ENCODE measurements at places on chromosomes 12 and 14. TPM values are rescaled to one million over a fixed set of nuclear protein-coding genes. Genes with fewer than 3 reads are reported as not detected.

- DNase-seq, result peak; percentile 43
Measured at GRCh38 chr12:89346741-89347324, 5.5 kb downstream of the DUSP6 start.

GRCh38 chr12:62834971-62835547 lies 99.9 kb downstream of the PPM1H start:
- no peak for DNase-seq

DNA sequence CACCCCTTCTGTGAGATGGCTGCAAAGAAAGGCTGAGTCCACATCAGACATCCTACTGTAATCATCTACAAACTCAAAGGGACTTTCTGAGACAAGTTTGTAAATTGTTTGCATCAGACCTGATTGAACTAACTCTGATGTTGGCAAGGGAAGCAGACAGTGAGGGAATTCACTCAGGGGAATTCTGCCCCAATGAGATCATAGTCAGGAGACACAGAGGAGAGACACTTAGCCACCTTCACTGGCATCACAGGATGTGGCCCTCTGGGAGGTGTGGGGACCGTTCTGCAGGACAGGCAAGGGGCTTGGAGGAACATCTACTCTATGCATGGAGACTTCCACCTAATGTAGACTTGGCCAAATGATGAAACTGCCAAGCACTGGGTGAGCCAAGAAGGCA lies 70.7 kb upstream of the DDX11 start:
- DNase-seq, result no peak

DNA sequence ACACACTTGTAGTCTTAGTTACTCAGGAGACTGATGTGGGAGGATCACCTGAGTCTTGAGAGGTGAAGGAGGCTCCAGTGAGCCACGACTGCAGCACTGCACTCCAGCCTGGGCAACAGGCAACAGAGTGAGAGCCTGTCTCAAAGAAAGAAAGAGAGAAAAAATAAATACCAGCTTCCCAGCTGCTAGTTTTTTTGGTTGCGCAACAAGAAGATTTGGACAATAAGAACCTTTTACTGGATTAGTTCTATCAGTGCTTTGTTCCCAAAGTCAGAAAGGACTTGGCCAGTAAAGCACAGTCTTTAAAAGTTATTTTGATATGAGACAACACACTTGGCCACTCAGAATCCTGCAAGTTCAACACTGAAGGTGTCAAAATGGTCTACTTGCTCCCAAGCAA lies 768.1 kb upstream of the LRFN5 start:
- no peak for DNase-seq

DNA sequence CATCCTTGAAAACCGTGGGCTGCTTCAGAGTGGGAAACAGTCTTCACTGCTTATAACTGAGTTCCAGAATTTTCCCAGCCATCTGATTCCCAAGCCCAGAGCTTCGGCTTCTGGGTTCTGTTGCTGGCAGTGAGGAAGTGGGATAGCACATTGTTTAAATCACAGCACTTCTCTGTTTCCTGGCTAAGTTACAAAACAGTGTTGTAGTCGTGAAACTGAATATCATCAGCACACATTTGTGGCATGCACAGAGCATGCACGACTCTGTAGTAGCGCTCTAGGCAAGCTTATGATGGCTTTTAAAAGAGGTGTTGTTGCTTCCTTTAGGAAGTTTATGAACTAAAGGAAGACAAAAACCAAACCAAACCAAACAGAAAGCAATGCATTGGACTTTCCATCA lies 1005.5 kb downstream of the NRXN3 start:
- no peak for DNase-seq

Gene C12orf60
- 5.4 TPM for total RNA-seq

GRCh38 chr12:81956468-81956860 lies 197.3 kb upstream of the PPFIA2 start:
- no peak for DNase-seq

- DNase-seq, result no peak
Measured at GRCh38 chr12:4154672-4155225, 118.8 kb upstream of the CCND2 start.

DNA sequence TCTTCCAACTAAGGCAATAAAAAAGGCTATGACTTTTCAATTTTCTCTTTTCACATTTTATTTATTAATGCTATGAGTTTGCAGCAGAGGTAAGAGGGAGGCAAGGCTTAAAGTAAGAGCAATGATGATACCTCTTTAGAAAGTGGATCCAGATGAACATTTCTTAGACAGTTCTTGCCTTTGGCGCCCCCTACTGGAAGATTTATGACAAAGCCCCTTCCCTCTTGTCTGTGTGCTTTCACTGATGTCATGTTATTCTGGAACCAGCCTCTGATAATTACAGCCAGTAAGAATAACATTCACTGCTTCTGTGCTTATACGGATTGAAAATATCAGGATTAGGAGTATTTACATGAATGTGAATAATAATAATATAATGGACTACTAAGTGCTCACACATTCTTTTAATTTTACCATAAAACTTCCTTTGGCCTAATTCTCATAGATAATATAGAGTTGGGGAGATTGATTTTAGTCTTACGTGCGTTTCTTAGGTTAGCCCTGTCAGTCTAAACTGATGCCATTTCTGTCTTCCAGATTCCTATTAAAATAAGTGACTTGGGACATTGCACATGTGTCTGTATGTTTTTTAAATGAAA lies 1929.9 kb upstream of the SEL1L start:
- DNase-seq, result peak; percentile 84

DNA sequence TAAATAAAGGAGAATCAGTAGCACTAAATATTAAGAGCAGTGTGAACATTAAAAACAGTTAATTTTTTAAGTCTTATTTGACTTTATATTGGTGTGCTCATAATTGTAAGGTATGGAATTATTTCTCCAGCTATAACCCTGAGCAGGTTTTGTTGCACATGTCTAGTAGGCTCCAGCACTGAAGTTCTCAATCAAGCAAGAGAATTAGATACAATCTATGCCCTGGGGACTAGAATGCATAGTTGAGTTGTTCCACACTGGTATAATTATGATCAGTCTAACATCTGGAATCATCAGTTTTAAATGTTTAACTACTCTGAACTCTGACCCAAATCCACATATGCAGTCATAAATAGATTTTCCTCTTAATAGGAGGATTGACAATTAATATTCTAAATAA lies 257.8 kb upstream of the ARHGAP5 start:
- DNase-seq, result no peak

Gene KLRK1
- not detected for total RNA-seq

DNA sequence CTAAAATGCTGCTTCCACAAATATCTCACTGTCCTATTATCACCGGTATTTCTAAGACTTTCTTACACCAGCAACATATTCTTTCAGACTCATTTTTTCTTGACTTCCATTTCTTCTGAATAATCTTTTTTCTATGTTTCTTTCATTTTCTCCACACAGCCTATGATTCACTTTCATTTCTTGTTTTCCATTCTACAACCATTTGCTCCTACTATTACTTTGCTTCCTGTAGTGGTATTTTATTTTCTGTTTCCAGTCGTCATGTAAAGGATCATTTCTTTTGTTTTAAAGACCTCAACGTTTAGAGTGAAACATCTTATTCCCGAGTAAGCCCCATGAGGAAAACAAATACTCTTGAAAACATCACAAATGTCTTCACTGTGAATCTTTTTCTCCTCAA lies 182.2 kb upstream of the MDGA2 start:
- DNase-seq, result no peak

Gene ALDH6A1
- 52.0 TPM for total RNA-seq

GRCh38 chr14:57889245-57889644 lies 23.4 kb upstream of the SLC35F4 start:
- no peak for DNase-seq

Gene HSPB8
- total RNA-seq, result not detected

Gene EFS
- 74.3 TPM for total RNA-seq

DNA sequence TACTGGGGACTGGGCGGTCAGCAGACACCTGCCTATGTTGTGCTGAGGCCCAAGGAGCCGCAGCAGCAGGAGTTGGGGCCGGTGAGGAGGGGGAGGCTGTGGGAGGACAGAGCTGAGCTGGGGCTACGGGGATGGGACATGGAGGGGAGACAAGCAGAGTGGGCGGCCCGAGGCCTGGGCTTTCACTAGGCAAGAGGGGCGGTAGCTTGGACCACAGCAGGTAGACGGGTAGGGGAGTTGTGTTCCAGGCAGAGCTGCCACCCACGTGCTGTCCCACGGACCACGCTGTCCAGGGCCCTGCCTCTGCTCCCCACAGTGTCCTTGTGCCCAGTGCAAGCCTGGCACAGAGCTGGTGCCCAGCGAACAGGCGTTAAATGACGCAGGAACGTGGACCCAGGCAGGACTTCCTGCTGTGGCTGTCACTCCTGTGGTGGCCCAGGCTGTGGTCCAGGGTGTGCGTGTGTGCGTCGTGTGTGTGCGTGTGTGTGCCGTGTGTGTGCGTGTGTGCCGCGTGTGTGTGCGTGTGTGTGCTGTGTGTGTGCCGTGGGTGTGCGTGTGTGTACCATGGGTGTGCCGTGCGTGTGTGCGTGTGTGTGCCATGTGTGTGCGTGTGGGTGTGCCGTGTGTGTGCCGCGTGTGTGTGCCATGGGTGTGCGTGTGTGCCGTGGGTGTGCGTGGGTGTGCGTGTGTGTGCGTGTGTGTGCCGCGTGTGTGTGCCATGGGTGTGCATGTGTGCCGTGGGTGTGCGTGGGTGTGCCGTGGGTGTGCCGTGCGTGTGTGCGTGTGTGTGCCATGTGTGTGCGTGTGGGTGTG lies 6.8 kb downstream of the CEP170B start:
- no peak for DNase-seq

Gene ARF3
- 144 TPM for total RNA-seq

Gene LRIG3
- total RNA-seq, result 67.5 TPM

DNA sequence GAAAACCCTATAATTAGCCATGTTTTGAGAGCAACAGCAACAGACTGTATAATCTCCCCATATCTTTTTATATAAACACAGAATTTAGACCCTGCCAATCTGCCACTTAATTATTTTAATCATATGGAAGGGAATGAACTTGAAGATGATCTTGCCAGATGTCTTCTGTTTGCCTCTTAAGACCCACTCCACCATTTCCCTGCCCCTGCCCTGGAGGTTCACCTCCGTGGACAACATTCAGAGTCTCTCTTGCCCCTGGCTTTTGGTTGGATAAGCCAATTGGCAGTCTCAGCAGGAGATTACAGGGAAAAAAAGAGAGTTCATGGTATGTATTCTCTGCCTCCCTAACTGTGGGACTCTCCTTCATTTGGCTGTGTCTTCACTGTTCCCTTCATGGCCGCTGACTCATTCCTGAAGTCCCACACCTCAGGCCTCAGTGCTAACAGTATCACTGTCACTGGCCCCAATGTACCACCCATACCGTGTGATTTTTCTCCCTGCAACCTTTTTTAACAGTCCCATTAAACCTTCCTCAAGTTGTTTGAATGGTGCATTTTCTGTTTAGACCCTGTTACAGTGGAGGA lies 184.8 kb downstream of the PIK3C2G start:
- DNase-seq, result peak; percentile 32

DNA sequence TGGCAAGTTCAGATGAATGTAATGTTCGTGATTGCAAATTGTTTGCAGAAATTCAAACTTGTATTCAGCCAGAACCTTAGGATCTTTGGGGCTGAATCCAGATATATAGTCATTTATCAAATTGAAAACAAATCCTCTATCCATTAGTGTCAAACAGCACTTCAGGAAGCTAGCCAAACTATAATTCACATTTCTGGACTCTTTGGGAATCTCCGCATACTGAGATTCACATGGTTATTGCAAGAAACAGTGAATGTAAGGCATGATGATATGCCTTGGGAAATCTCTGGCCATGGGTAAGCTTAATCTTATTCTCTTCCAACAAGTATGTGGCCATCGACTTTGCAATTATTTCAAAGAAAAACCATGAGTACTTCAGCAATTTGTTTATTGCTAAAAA lies 98.5 kb downstream of the KLHL28 start:
- no peak for DNase-seq

Gene RBM25
- 162 TPM for total RNA-seq

Gene CIT
- 98.5 TPM for total RNA-seq

Gene TMEM121
- 3.6 TPM for total RNA-seq
